ENCODE measurements at places on chromosomes 7 and 10.

- DNase-seq = no peak
These were observed 3.8 kb downstream of the KMT2E start for GRCh38 chr7:105017657-105018365.

- no peak for DNase-seq
These were observed 24.5 kb downstream of the SNX13 start for GRCh38 chr7:17915796-17916195.

GRCh38 chr10:64344211-64344610 lies 823.0 kb downstream of the REEP3 start:
- DNase-seq = no peak

- DNase-seq = no peak
These were observed 72.8 kb downstream of the PRSS58 start for GRCh38 chr7:142185069-142185468.

- no peak for DNase-seq
These were observed 552.7 kb downstream of the DNAJB6 start for GRCh38 chr7:157889480-157889879.

- no peak for DNase-seq
These were observed 51.5 kb downstream of the CRPPA start for GRCh38 chr7:16369855-16370254.

Data from stimulated activated CD8-positive, alpha-beta memory T cell treated with anti-CD3 and anti-CD28 coated beads, Interleukin-4, amount 100 ng/mL, for 48 hours (primary cell).